ENCODE measurements at places on chromosomes 3 and 15.

DNA sequence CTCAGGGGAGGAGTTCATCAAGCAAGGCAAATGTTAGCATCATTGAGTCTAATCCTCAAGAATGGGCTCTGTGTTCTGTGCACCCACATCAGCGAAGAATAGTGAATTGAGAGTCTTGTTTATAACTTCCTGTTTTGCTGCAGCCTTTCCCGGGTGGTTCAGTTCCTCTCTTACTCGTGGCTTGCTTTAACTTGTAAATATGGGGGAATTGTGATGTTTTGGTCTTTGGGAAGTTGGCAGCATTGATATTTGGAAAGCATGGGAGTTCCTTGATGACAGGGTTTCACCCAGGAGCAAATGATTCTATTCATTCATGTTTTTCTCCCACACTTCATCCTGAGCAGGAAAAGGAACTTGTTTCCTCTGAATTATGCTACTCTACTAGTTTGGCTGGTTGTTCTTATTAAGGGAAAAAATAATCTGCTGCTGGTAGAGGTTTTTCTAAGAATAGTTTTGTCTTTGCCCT lies 40.4 kb downstream of the GPD1L start:
- no peak for DNase-seq

DNA sequence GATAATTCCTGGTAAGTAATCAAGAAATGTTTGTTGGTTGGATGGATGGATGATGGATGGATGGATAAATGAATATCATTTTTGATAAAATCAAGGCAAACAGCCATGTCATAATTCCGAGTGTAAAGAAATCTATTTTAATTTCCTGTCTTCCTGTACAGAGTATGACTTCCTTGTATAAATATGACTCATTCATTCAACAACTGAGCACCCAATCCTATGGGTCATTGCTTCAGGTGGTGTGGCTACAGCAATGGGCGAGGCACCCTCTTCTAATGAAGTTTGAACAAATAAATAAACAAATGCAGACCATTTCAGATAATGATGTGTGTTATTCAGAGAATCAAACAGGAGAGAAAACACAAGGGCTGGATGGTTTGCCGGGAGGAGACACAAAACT lies 198.7 kb downstream of the TNIK start:
- no peak for DNase-seq

GRCh38 chr3:196216089-196216564 lies at the start of gene SLC51A:
Gene SLC51A, plus strand, starts transcription at chr3:196216534. Its CDS starts 179 bp downstream, at chr3:196216713.
- DNase-seq = no peak

DNA sequence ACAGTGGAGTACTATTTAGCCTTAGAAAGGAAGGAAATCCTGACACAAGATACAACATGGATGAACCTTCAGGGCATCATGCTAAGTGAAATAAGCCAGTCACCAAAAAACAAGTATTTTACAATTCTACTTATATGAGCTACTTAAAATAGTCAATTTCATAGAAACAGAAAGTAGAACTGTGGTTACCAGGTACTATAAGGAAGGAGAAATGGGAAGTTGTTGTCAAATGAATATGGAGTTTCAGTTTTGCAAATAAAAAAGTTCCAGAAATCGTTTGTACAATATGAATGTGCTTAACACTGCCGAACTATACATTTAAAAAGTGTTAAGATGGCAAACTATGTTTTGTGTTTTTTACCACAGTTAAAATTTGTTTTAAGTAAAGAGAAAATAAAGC lies 26.8 kb downstream of the TRANK1 start:
- DNase-seq = no peak

GRCh38 chr3:155664925-155665695 lies 79.8 kb downstream of the PLCH1 start:
- DNase-seq = no peak

DNA sequence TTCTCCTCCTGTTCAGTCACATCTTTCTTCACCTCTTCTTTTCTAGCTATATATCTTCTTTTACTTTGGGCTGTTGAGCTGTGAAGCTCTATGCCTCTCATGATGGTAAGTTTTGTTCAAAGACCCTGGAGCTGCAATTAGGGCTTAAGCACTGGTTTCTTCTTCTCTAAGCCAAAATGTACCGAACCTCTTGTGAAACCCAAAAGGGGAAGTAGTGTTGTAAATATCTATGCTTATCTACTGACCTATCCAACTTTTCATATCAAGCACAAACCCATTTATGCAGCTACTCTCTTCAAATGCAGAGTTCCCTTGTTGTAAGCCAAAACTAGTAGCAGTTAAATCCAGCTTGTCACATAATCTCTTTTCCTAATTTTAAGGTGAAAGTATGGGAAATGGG lies 123.6 kb upstream of the CD96 start:
- no peak for DNase-seq

- no peak for DNase-seq
These were observed 185.8 kb upstream of the UBE3A start for GRCh38 chr15:25624504-25625177.

DNA sequence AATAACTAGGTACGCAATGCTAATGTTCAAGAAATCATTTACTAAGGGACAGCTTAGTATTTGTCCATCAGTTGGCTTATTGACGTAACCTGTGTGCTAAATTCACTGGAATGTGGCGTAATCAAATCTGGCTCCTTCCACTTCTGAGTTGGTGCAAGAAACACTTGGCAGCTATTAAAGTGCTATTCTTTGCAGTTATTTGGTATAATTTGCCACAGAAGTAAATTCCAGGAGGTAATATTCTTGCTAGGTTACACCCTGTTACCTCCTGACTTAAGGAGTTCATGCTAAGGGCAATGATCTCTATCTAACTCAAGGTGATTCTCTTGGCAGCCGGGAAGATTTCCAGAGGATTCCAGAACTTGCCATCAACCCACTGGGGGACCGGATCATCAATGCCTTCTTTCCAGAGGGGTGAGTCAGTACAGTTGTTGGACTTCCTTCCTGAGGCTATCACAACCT lies 25.5 kb downstream of the CHP1 start:
- DNase-seq = no peak

DNA sequence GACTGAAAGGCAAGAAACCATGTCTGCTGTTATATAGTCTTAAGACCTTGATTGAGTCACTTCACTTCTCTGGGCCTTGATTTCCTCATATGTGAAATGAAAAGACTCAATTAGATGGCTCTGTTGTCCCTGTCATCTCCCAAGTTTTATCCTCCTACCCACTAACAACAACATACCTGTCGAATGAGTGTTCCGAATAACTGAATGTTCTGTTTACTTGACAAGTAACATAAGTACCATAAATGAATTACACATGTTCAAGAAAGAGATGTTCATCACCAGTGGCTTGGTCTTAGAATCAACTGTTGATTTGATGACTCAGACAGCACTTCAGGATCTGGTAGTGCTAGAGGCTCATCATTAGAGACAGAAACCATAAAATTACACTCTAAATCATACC lies 311.7 kb downstream of the VPS13C start:
- no peak for DNase-seq

DNA sequence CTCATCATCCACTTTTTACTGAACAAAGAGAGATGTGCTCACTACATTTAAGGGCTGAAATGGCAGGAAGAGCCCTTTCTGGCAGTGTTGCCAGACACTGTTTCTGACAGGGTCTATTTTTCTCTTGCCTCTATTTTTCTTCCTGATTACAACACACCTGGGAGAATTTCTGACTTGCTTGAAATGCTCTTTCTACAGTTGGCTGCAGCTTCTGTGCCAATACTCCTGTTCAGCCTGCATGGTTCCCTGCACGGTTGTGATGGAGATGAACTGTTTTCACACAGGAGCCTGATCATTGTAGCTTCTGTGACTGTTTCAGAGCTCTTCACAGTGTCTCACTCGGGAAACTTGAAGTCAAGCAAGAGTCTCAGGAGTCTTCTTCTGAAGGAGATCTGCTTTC lies 83.0 kb upstream of the DLG1 start:
- no peak for DNase-seq

DNA sequence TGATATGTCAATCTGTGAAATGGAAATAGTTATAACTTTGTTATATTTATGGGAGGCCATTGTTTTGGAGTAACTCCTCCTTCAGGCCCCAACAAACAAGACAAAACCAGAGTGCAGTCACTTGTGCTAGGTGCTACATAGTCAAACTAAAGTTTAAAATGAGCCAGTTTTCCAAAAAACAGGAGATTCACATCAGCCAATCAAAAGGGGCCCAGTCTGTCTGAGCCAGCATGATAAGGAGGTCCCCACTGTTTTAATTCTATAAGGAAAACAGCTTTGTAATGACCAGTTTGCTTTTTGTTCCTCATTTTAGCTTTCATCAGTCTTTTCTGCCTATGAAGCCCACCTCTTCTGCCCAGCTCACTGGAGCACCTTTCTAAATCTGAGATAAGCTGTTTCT lies 94.7 kb upstream of the SLC7A14 start:
- DNase-seq = no peak

- no peak for DNase-seq
These were observed 18.7 kb downstream of the THRB start for GRCh38 chr3:24475925-24476324.

GRCh38 chr3:94912656-94913055 lies 849.8 kb downstream of the NSUN3 start:
- no peak for DNase-seq

DNA sequence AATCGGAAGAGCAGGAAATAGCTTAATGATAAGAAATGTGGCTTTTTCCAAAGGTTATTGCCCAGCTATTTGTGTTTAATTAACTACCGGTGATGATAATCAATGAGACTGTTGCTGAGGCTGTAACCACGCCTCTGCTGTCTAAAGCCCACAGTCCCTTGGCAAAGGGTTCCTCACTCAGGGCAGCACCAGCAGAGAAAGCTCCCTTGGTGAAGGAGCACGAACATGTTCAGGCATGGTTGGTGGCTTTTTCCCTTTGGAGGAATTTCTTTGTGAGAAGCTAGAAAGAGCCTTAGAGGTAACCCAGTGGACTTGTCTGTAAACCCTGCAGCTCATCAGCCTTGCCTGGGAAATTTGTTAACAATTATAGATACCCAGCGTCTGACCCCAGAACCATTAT lies 7.5 kb upstream of the ST6GAL1 start:
- DNase-seq = no peak

DNA sequence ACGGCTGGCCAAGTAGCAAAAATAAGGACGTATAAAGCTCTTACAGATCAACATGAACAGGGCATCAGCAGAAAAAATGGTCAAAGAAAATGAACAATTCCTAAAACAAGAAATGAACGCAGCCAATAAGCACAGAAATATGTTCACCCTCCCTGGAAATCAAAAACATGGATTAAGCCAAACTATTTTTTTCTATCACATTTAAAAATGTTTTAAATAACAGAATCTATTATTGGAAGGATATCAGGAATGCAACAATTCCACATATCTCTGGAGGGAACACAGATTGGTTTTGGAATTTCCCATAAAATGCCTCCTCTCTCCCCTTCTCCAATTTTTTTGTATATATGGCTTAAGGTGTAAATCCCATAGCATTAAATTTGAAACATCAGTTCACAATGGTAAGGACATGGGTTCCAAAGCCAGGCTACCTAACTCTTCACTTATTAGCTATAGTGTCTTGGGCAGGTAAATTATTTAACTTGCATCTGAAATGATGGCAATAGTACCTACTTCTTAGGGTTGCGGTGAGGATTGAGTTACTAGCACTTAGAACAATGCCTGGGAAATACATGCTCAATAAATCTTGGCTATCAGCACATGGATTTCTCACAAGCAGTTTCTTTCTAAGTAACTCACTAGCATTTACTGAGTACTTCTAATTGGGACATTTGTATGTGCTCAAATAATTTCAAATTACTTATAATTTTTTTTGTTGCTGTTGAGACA lies 10.1 kb downstream of the UACA start:
- no peak for DNase-seq

- DNase-seq = no peak
These were observed 459.4 kb downstream of the IL5RA start for GRCh38 chr3:2650746-2651145.

- DNase-seq = no peak
These were observed 240.1 kb downstream of the ISL2 start for GRCh38 chr15:76576523-76577279.

GRCh38 chr15:49406352-49407118 lies 16.5 kb upstream of the FGF7 start:
- no peak for DNase-seq

DNA sequence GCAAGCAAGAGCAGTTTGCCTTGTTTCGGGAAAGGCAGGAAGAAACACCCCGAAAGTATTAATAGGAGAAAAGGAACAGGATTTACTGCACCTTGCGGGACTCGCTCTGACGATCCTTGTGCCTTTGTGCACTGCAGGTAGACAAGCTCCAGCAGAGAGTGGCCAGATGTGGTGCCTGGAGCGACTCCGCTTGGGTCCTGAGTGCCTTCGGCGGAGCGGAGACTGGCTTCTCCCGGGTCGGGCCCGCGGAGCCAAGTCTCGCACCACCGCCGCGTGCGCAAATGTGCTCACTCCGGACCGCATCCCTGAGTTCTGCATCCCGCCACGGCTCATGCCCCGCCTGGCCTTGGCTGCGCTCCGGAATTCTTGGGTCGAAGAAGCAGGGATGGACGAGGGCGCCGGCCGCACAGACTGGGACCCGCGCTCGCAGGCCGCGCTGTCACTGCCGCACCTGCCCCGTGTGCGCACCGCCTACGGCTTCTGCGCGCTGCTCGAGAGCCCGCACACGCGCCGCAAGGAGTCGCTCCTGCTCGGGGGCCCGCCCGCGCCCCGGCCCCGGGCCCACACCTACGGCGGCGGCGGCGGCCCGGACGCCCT lies 769 bp downstream of the C2CD4A start:
- DNase-seq = no peak

GRCh38 chr3:54773271-54773670 lies 154.6 kb downstream of the LRTM1 start:
- no peak for DNase-seq

DNA sequence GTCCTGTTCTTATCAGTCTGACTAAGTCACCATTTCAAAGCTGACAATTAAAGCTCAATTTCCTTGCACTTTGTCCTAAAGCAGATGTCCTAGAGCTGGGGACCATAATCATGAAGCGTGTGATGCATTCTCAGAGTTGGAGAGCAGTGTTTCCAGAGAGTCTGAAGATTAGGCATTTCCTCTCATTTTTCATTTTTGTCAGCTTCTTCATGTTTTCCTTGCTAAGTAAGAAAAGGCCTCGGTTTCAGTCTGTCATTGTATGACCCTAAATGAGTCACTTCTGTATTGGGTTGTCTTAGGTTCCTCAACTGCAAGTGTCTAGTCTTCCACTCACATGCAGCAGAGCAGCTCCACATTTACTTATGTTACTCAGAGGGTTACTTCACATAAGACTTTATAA lies 257.2 kb upstream of the TPRG1 start:
- DNase-seq = no peak

- DNase-seq = no peak
These were observed 193.4 kb downstream of the ZNF621 start for GRCh38 chr3:40718209-40718608.

- DNase-seq = no peak
These were observed 545.7 kb downstream of the TBL1XR1 start for GRCh38 chr3:176651622-176652021.

DNA sequence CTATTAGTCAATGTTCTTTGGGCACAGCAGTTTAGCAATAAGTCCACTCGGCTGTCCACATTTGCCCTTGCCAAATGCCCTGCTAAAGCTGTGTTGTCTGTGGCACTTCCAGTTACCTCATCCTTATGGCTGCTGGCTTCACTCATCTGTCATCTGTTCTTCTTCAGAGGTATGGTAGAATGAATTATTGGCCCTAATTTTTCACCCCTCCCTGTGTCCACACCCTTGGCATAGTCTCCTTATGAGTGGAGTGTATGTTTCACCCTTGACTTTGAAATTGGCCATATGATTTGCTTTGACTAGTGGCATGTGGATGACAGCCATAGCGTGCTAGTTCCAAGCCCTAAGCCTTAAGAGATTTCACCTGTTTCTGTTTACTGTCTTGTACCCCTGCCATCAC lies 72.1 kb upstream of the EPHB1 start:
- no peak for DNase-seq

All from stimulated activated CD8-positive, alpha-beta memory T cell treated with anti-CD3 and anti-CD28 coated beads, Interleukin-4, amount 100 ng/mL, for 1 hour (primary cell).